ENCODE measurements at places on chromosomes 2 and 18. TPM values are rescaled to one million over a fixed set of nuclear protein-coding genes. Genes with fewer than 3 reads are reported as not detected.

Gene ASB18
- not detected for total RNA-seq

Gene TMEM182
- not detected for total RNA-seq

Gene KIAA1328
- total RNA-seq = 8.4 TPM

Gene FBXO15
- not detected for total RNA-seq

Gene LMAN1
- total RNA-seq = 60.8 TPM

Gene GREB1
- 5.9 TPM for total RNA-seq

Gene SCYGR4
- not detected for total RNA-seq

GRCh38 chr2:19484736-19485135 is 126.3 kb upstream of the OSR1 start:
- peaks cover 3% of the 10 kb centered on the region for H3K4me1 ChIP-seq
- no peak overlapping the region for H3K27ac ChIP-seq
- H3K27me3 ChIP-seq = no peaks in the 10 kb centered on the region
- H3K36me3 ChIP-seq = no peaks in the 10 kb centered on the region
- no peak for DNase-seq
- H3K4me3 ChIP-seq = no peak overlapping the region

DNA sequence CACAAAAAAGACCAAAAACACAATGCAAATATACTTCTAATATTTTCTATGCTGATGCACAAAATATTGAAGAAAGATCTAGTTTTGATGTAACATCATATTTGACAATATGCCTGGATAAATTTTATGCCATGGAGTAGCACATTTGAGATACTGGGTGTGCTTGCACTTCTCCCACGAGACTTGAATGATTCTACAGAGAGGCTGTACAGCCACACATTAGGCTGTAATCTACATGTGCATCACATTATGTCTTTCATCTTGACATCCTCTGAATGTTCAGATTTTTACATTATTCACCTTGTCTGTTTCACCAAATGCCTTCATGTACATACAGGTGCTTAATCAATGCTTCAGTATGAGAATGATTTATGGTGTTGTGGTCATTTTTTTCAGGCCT is 756.4 kb upstream of the CDH7 start:
- H3K36me3 ChIP-seq = no peaks in the 10 kb centered on the region
- H3K27ac ChIP-seq = no peak overlapping the region
- H3K27me3 ChIP-seq = no peaks in the 10 kb centered on the region
- no peak overlapping the region for H3K4me3 ChIP-seq
- no peak for DNase-seq
- no peaks in the 10 kb centered on the region for H3K4me1 ChIP-seq

DNA sequence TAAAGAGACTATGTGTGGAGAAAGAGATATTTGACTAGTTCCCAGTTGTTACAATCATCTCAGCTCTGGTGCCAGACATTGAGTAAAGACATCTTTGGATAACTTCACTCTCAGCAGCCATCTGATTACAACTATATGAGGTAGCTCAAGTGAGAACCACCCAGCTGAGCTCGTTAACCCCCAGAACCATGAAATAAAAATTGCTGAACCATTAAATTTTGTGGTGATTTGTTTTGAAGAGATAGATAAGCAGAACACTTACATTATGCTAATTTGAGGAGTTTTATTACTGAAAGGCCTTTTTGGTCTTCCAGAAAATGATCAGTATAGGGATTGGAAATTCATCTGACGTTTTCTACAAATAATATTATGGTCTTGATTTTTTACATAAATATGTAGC is 101.1 kb downstream of the PMS1 start:
- no peaks in the 10 kb centered on the region for H3K36me3 ChIP-seq
- no peak overlapping the region for H3K4me3 ChIP-seq
- H3K27ac ChIP-seq = no peak overlapping the region
- no peak for DNase-seq

DNA sequence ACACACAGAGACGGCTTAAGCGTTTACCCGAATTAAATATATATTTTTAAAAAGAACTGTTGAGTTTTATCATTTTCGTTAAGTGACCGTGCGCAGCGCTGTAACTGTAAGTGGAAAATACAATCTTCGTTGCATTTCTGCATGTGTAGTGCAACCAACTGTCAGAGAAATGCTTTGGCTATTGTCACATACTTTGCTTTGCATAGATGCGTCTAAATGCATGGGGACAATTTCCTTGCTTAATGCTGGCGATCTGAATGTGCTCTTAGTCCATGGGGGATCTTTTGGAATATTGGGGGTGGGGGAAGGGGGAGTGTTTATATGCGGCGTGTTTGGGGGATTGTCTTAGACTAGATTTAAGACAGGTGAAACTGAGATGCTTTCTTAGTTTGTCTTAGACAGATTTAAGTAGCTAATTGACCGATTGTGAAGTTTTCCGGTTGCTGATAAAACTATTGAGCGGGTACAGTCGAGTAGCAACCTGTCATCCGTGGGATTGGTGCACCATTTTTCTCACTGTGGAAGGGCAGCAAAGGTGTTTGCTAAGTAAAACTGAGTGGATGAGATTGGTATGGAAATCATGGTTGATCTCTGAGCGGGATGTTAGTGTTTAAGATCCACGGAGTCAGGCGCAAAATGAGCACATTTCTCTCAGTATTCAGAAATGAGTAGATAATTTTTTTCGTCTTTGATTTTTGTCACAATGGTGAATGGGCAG is 476 bp downstream of the VSNL1 start:
- no peaks in the 10 kb centered on the region for H3K4me1 ChIP-seq
- H3K36me3 ChIP-seq = no peaks in the 10 kb centered on the region
- H3K27ac ChIP-seq = no peak overlapping the region
- DNase-seq = no peak

- H3K4me3 ChIP-seq = no peak overlapping the region
- DNase-seq = no peak
- no peaks in the 10 kb centered on the region for H3K4me1 ChIP-seq
- H3K27me3 ChIP-seq = no peaks in the 10 kb centered on the region
- peaks cover 22% of the 10 kb centered on the region for H3K36me3 ChIP-seq
These were observed 61.0 kb downstream of the ZAP70 start for GRCh38 chr2:97774425-97774824.

GRCh38 chr2:192885569-192886160 is 690.9 kb upstream of the TMEFF2 start:
- no peak for DNase-seq
- H3K4me3 ChIP-seq = no peak overlapping the region
- H3K27ac ChIP-seq = no peak overlapping the region
- H3K4me1 ChIP-seq = no peaks in the 10 kb centered on the region
- no peaks in the 10 kb centered on the region for H3K36me3 ChIP-seq

- no peaks in the 10 kb centered on the region for H3K36me3 ChIP-seq
- peaks cover 23% of the 10 kb centered on the region for H3K4me1 ChIP-seq
- peak overlapping the region; percentile 81 for H3K27ac ChIP-seq
- peak; percentile 83 for DNase-seq
These were observed 135.8 kb downstream of the HDAC4 start for GRCh38 chr2:239264838-239265651.

DNA sequence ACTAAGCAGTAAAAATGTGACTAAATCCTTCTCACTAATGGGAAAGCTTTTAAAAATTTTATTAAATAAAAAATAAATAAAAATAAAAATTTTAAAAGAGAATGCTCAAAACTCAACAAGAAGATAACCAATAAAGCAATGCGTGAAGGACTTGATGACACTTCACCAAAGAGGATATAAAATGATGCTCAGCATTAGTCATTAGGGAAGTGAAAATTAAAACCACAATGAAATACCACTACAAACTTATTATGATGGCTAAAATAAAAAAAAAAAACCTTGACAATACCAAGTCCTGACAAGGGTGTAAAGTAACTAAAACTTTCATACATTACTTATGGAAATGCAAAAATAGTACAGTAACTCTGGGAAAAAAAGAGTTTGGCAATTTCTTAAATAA is 3.3 kb upstream of the WDR75 start:
- H3K4me3 ChIP-seq = no peak overlapping the region
- H3K27me3 ChIP-seq = no peaks in the 10 kb centered on the region
- DNase-seq = no peak

- H3K4me1 ChIP-seq = no peaks in the 10 kb centered on the region
- H3K27ac ChIP-seq = no peak overlapping the region
- no peak overlapping the region for H3K4me3 ChIP-seq
- no peak for DNase-seq
- no peaks in the 10 kb centered on the region for H3K36me3 ChIP-seq
- H3K27me3 ChIP-seq = no peaks in the 10 kb centered on the region
These were observed 337.2 kb upstream of the SLC39A10 start for GRCh38 chr2:195319548-195320412.

GRCh38 chr2:208012449-208012848 is 12.9 kb downstream of the PLEKHM3 start:
- no peaks in the 10 kb centered on the region for H3K4me1 ChIP-seq
- no peak overlapping the region for H3K27ac ChIP-seq
- H3K4me3 ChIP-seq = no peak overlapping the region
- DNase-seq = no peak
- H3K27me3 ChIP-seq = no peaks in the 10 kb centered on the region

GRCh38 chr18:13178197-13178596 is 40.4 kb upstream of the LDLRAD4 start:
- H3K27ac ChIP-seq = no peak overlapping the region
- no peaks in the 10 kb centered on the region for H3K36me3 ChIP-seq
- no peak for DNase-seq
- no peaks in the 10 kb centered on the region for H3K27me3 ChIP-seq
- H3K4me3 ChIP-seq = no peak overlapping the region

DNA sequence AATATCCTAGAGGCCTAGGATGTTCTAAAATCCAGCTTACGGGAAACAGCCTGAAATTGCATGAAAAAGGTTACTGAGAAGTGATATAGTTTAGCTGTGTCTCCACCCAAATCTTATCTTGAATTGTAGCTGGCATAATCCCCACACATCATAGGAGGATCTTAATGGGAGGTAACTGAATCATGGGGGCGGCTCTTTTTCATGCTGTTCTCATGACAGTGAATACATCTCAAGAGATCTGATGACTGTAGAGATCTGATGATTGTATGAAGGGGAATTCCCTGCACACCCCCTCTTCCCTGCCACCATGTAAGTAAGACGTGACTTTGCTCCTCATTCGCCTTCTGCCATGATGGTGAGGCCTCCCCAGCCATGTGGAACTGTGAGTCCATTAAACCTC is 385.6 kb upstream of the ID2 start:
- no peaks in the 10 kb centered on the region for H3K27me3 ChIP-seq
- DNase-seq = no peak
- no peaks in the 10 kb centered on the region for H3K36me3 ChIP-seq

DNA sequence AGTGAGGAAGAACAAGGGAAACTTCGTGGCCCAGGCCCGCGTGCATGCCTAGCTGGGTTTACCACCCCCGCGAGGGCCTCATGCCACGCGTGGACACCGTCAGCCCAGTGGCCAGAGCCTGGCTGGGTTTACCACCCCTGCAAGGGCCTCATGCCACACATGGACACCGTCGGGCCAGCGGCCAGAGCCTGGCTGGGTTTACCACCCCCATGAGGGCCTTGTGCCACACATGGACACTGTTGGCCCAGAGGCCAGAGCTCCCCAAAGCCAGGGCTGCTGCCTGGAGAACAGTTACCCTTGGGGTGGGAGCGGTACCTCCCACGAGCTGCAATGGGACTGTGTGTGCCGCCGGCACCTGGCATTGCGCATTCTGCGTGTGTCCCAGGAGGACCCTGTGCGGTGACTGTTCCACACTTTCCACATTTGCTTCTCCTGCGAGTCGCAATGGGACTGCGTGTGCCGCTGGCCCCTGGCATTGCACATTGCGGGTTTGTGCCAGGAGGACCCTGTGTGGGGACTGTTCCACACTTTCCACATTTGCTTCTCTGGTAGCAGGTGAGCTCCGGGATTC is 105.6 kb upstream of the CTDP1 start:
- H3K27ac ChIP-seq = no peak overlapping the region
- peaks cover 8% of the 10 kb centered on the region for H3K4me1 ChIP-seq
- no peaks in the 10 kb centered on the region for H3K36me3 ChIP-seq
- H3K4me3 ChIP-seq = no peak overlapping the region
- no peaks in the 10 kb centered on the region for H3K27me3 ChIP-seq

DNA sequence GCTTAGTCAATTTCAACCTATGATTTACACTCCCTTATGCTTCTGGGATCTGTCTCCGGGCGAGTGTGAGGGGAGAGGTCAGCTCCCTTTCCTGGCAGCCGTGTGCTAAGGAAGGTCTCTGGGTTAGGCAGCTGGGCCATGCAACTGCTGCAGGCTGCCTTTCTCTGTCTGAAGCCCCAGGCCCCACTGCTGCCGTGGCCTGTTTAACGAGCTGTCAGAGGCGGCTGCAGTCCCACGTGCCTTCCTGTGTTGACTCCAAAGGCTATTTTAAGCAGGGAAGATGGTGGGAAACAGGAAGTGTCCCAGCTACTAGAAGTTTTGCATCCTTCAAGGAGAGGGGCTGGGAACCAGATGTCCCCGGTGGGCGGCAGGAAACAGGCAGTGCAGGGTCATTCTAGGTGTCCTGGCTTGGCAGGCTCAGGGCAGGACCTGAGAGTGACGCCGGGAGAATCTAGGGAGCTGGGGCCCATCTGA is 186.4 kb downstream of the TNS1 start:
- peaks cover 100% of the 10 kb centered on the region for H3K36me3 ChIP-seq
- no peaks in the 10 kb centered on the region for H3K27me3 ChIP-seq
- peaks cover 26% of the 10 kb centered on the region for H3K4me1 ChIP-seq
- DNase-seq = no peak

GRCh38 chr2:233424154-233424951 is 70.1 kb downstream of the DGKD start:
- H3K27ac ChIP-seq = peak overlapping the region; percentile 29
- H3K4me1 ChIP-seq = peaks cover 15% of the 10 kb centered on the region
- no peaks in the 10 kb centered on the region for H3K27me3 ChIP-seq
- peak; percentile 83 for DNase-seq
- H3K36me3 ChIP-seq = no peaks in the 10 kb centered on the region

GRCh38 chr2:18209934-18210639 is 331.6 kb downstream of the KCNS3 start:
- no peaks in the 10 kb centered on the region for H3K4me1 ChIP-seq
- H3K27ac ChIP-seq = no peak overlapping the region
- H3K36me3 ChIP-seq = no peaks in the 10 kb centered on the region

DNA sequence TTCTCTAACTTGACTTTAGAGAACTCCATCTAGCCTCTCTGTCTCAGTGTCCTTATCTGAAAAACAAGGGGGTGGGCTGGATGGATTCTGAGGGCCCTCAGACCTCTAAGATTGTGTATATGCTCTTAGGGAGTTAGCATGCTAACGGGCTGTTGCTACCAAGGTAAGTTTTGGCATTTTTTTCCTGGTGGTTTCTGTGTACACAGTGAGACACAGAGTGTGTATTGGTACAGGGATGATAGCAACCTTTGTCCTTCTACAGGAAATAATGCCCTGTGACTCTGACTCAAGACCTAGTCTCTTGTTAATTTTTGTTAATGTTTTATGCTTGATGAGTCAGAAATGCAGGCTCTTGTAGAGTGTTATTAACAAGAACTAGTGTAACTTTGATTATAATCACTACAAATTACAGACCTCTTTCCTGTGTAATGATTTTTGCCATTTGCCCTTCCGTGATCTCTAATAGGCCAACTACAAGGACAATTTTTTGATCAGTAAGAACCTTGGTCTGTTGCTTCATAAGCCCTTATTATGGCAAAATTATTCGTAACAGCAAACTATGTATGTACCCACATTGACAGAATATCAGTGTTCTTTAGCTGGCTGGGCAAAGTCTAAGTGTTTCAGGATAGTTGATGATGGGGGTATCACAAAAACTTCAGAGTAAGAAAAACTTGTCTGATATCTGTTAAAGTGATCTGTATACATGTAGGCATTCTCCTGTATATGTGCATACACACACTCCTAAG is 89.7 kb downstream of the SPTBN1 start:
- no peak overlapping the region for H3K4me3 ChIP-seq
- DNase-seq = no peak
- no peak overlapping the region for H3K27ac ChIP-seq
- H3K36me3 ChIP-seq = no peaks in the 10 kb centered on the region
- peaks cover 15% of the 10 kb centered on the region for H3K4me1 ChIP-seq

GRCh38 chr2:45483997-45484396 is 127.1 kb downstream of the SRBD1 start:
- no peaks in the 10 kb centered on the region for H3K36me3 ChIP-seq
- H3K4me1 ChIP-seq = no peaks in the 10 kb centered on the region
- no peaks in the 10 kb centered on the region for H3K27me3 ChIP-seq
- DNase-seq = no peak

Data from ascending aorta (tissue), 2 donors.